ENCODE measurements at places on chromosomes 4 and X. TPM values are rescaled to one million over a fixed set of nuclear protein-coding genes. Genes with fewer than 3 reads are reported as not detected.

H2BW2 gene
- total RNA-seq: not detected

FOXR2 gene
- not detected for total RNA-seq

PDGFRA gene
- total RNA-seq: 432 TPM

TMEM271 gene
- not detected for total RNA-seq

ASB12 gene
- under 0.01 TPM for total RNA-seq

ANTXR2 gene
- total RNA-seq: 133 TPM

SOWAHD gene
- total RNA-seq: 0.17 TPM

DCLK2 gene
- total RNA-seq: 16.2 TPM

CCKAR gene
- 25.2 TPM for total RNA-seq

ARMCX1 gene
- total RNA-seq: 111 TPM

Data from smooth muscle cell of trachea (primary cell).